CD4-positive, alpha-beta T cell treated with Interleukin-2 at 100 ng/mL for 4 hours (primary cell): ENCODE measurements at places on chromosomes 3 and 15.

DNA sequence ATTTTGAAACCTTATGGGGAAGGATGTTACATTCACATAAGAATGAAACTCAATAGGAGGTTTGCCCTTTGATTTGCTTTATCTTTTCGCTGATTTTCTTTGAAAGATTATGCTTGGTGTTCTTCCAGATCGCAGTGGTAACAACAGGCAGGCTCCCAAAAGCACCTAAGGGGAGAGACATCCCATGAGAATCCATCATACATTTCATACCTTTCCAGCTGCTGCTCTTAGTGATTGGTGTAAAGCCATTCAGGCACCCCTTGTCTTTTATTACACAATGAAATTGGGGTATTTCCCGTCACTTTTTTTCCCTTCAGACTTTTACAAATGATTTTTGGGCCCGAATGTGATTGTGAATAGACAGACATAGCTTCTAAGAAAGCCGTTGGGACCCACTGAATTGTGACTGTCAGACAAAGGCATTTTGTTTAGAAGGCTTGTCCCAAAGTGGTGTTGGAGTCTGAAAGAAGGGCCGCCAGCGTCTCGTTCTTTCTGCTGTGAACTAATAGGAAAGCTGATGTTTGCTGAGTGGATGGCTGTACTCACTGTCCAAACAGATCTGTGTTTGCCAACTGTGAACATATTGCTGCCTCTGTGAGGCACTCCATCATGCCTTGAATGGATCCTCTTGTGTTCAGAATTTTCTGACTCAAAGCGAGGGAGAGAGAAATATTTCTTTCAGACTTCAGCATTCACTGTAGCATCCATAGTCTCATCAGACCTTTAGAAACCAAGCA, 164.3 kb downstream of the FNDC3B start:
- no peak for DNase-seq

GRCh38 chr3:160618363-160618762, 53.0 kb upstream of the KPNA4 start:
- DNase-seq, result no peak

DNA sequence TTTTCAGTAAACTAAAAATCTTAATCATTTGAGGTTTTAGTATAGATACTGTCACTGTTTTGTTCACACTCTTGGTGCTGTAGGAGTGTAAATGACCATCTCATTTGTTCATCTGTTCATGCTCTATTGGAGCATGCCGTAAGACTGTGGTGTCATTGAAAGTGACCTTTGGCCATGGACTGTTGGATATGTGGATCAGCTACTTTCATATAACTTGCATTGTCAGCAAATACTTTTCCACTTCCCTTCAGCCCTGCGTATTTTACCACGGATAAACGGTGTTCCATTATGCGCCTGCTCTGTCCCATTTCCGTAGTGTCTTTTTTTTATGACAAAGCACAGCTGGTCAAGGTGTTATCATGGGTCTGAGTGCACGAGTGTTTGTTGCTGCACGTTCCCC, 32.6 kb upstream of the SENP5 start:
- no peak for DNase-seq

DNA sequence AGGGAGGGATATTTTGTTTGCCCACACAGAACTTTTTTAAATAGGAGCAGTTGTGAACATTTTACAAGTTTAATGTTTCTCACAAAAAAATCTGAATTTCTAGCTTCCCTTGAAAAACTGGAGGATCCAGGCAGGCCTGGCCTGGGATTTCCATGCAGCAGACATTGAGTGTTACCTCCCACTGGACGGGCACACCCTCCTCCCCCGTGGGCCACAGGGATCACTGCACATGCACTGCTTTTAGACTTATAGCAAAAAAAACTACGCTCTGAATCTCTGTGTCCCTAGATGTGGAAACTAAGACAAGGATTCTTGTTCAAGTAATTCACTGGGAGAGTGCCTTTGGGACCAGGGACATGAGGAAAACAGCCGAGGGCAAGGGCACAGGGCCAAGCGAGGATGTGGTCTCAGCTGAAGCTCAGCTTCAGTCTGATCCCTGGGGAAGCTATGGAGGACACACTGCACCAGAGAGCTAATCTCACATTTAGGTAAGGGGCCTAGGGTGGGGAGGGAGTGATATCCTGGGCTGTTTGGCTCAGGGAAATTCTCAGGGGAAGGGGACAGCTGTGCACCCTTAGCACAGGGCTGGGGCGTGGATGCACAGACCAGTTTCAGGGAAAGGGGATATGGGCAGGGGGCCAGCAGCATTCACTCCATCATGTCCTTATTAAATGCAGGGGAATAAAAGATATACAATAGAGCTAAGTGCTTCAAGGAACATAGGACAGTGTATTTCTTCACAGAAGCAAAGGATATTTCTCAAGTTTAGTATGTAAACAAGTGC, 46.0 kb downstream of the FSIP1 start:
- no peak for DNase-seq

- DNase-seq, result no peak
Measured at GRCh38 chr3:190534386-190534785, 20.5 kb downstream of the IL1RAP start.

DNA sequence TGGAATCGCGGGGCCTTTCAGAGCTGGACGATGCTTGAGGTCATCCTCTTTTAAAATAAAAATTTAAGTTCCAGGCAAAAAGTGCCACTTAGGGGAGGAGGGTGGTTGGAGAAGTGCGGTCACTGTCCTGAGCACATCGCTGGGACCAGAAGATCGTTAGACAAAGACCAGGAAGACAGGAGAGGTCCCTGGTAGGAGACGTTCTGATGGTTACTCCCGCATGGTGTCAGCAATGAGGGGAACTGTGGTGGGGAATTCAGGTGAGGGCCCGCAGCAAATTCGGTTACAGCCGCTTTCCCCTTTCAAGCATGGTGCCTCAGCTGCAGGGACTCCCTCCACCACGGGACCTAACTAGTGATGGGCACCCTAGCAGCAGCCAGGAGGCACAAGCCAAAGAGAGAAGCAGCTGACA, 1.0 kb upstream of the ISY1 start:
- DNase-seq, result no peak

DNA sequence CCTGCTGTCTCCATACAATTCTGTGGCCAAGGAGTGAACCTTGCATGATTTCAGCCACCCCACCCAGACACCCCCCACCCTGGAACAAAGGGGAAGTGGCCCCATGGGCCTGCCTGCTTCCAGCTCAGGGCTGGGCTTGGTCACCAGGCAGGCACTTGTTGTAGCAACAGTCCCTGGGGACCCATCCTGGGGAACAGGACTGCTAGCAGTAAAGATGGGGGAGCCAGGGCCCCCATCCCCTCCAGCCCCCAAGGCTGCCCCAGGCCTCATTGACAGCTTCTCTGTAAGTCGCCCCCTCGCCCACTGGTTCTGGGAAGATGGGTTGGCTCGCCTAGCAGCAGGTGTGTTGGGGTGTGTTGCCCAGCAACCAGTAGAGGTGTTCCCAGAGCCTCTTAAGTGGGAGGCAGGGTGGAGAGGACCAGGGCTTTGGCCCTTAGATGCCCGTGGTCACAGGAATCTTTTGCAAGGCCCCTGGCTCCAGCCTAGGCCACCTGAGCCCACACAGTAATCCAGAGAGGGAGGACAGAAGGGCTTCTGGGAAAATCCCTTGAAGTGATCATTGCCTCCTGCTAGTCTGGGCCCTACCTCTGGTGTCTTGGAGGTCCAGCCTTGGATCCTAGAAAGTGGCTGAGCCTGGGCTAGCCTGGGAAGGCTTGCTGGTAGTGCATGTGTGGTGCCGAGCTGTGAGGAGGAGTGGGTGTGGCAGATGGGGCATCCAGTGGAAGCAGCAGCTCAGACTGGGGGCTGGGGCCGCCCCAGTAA, 48.9 kb downstream of the CYP11A1 start:
- no peak for DNase-seq

DNA sequence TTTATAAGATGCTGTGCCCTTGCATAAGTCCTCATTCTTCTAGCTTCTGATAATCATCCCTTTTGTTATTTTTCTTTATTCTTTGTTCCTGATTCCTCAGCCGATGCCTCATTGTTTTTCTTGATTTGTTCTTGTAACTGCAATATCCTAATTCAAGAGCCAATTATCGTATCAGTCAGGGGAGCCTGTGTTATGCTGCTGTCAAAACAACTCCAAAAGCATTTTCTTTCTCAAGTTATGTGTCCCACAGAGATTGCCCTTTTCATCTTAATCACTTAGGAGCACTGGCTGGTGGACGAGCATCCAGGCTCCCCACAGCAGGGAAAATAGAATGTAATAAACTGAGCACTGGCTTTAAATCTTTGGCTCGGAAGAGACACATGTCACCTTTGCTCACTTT, 207.3 kb downstream of the CHL1 start:
- no peak for DNase-seq

- DNase-seq, result no peak
Measured at GRCh38 chr3:58874795-58875194, 175.0 kb downstream of the CFAP20DC start.

DNA sequence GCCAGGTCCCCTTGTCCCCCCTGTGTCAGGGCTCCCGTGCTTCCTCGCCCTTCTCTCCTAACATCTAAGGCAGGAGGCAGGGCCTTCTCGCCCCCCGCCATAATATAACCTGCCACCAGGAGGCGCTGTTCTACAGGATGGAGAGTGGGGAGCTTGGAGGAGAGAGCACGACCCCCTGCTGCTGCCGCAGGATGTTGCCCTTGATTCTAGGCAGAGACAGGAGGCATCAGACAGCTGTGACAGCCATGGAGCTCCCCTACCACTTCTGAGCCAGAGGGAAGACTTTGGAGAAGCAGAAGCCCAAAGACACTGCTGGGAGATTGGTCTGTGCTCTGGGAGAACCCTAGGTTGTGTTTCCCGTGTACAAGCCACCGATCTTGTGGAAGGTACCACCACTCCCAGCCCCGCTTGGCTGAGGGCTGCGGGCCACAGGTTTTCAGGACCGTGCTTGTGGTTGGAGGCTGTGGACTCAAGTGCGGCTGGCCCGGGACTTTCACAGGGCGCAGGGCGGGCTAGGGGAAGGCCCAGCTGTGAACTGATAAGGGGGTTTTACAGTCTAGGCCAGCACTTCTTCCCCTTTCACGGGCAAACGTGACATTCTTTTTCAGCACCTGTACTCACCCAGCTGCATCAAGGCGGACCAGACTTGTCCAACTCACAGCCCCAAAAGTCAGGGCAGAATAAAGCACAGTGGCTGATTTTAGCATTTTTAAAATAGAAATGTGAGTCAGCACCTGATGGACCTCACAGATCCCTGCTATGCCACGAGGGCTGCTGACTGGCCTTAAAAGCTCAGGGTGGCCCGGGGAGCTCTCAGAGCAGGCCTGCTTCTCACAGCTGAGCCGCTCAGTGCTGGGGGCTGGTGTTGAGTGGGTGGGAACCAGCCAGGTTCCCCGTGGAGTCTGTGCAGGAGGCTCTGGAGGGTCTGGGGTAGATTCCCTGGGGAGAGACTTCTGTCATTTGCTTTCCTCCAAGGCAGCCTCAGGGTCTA, 2.6 kb upstream of the TIGIT start:
- DNase-seq, result peak; percentile 95

GRCh38 chr15:81724536-81724935, 321.3 kb downstream of the MEX3B start:
- no peak for DNase-seq

- DNase-seq, result no peak
Measured at GRCh38 chr3:99910752-99911290, 93.2 kb downstream of the CMSS1 start.

DNA sequence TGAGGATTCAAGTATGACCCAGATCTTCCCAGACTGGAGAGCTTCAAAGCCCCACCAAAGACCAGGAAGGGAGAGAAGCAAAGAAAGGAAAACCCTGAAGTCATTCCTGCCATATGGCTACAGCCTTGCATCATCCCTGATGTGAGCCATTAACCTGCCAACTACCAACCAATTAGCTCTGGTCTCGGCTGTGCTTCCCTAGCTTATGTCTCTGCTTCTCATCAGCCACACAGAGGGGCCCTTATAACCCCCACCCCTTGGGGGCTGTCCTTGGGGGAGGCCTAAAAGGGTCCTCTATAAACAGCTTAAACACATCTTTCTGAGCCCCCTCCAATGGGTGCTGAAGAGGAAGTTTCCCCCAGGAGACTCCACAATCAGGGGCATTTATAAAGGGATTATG, 52.8 kb downstream of the NOX5 start:
- DNase-seq, result no peak

GRCh38 chr3:42960786-42961185, 18.3 kb upstream of the GASK1A start:
- no peak for DNase-seq

- peak; percentile 13 for DNase-seq
Measured at GRCh38 chr15:22979238-22980188, 655 bp downstream of the CYFIP1 start.

- no peak for DNase-seq
Measured at GRCh38 chr15:66854012-66854965, 152.3 kb downstream of the SMAD6 start.

DNA sequence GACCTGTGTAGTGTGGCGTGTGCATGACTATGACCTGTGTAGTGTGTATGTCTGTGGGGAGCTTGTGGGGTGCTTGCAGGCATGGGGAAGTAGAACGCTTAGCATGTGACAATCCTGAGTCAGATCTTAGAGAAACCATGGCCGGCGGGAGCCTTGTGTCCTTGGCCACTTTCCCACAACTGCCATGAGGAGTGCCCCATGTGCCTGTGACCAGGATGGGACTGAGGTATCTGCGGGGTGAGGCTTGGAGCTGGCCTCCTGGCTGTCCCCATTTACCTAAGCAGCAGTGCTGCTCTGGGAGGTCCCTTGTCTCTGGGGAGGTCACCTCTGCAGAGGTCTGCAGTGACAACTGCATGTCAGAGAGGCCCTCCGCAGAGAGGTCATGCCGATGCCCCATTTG, 23.6 kb downstream of the TRPM1 start:
- DNase-seq, result no peak

GRCh38 chr3:70358978-70359580, 46.6 kb upstream of the MDFIC2 start:
- no peak for DNase-seq

- DNase-seq, result no peak
Measured at GRCh38 chr3:148095962-148096361, 601.7 kb upstream of the AGTR1 start.

GRCh38 chr15:64524778-64525177, 64.4 kb downstream of the ZNF609 start:
- no peak for DNase-seq

GRCh38 chr3:159711560-159712333, 276.9 kb upstream of the IL12A start:
- DNase-seq, result no peak

DNA sequence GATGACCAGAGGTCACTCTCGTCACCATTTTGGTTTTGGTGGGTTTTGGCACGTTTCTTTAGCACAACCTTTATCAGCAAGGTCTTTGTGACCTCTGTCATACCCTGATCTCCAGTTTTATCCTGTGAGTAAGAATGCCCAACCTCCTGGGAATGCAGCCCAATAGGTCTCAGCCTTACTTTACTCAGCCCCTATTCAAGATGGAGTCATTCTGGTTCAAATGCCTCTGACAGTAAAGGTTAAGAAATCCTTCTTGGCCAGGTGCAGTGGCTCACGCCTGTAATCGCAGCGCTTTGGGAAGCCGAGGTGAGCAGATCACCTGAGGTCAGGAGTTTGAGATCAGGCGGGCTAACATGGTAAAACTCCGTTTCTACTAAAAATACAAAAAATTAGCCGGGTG, 3.2 kb upstream of the ATG7 start:
- no peak for DNase-seq
